ENCODE measurements at places on chromosomes 12 and 14.

- no peak for DNase-seq
These were observed 30.8 kb upstream of the ABCC9 start for GRCh38 chr12:21972055-21972454.

- DNase-seq: no peak
These were observed 13.1 kb downstream of the KRT85 start for GRCh38 chr12:52354200-52354599.

GRCh38 chr12:29710104-29710503, 73.6 kb downstream of the TMTC1 start:
- no peak for DNase-seq

DNA sequence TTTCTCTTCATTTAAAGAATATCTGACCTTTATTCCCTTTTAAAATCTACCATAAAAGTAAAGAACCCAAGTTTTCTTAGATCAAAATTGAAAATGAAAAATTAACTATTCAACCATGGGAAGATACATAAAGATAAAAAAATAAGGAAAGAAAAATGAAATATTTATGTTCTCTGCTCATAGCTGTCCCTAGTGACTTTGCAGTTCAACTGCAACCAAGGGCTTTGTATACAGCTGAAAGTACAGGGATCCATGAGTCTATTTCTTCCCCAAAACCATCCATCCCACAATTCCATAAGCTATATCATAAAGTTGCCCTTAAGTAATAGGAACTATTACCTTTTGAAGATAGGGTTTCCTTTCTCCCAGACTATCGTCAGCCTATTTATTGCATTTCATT, 113.1 kb downstream of the ITPR2 start:
- DNase-seq: no peak

DNA sequence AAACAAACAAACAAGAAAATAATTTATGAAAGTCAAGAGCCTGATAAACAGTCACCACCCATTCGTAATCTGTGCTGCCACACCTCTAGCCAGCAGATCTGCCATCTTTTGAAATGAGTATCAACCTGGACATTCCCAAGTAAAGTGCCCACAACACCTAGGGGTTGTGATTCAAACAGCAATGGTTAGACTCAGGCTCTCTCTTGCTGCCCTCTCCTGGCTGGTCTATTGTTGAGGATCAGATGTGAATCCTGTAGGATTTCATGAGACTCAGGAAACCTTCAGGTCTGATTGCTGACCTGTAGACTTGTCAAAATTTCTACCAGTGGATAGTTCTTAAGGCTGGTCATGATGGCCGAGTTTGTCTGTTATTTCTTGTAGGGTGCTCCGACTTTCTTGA, 26.8 kb downstream of the DGLUCY start:
- DNase-seq: no peak

DNA sequence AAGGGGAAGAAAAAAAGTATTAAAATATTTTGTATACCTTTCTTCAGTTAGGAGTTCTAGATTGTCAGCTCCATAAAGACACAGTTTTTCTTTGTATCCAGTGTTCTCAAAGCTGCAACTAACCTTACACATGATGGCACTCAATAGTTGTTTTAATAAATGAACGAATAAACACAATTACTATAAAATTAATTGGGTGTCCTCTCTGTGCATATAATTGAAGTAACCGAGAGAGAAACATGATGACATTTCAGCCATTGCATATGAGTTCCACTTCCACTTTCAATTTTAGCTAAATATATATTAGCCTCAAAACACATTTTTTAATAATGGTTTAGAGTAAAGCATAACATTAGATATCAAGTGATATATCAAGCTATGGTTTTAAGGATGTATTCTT, 671.2 kb downstream of the LRFN5 start:
- no peak for DNase-seq

- DNase-seq: peak; percentile 58
These were observed 76.3 kb upstream of the FUT8 start for GRCh38 chr14:65336191-65336591.

GRCh38 chr14:102279282-102279681, 25.7 kb downstream of the MOK start:
- no peak for DNase-seq

DNA sequence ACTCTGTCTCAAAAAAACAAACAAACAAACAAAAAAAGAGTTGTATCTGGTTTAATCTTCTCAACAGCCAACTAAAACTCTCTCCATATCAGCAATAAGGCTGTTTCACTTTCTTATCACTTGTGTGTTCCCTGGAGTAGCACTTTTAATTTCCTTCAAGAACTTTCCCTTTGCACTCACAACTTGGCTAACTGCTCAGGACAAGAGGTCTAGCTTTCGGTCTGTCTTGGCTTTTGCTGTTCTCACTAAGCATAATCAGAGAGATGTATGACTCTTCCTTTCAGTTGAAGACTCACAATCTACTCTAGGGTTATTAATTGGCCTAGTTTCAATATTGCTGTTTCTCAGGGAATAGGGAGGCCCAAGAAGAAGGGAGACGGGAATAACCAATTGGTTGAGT, 12.3 kb downstream of the NEMP1 start:
- no peak for DNase-seq

- no peak for DNase-seq
These were observed 117.7 kb downstream of the RFLNA start for GRCh38 chr12:124412646-124413015.

DNA sequence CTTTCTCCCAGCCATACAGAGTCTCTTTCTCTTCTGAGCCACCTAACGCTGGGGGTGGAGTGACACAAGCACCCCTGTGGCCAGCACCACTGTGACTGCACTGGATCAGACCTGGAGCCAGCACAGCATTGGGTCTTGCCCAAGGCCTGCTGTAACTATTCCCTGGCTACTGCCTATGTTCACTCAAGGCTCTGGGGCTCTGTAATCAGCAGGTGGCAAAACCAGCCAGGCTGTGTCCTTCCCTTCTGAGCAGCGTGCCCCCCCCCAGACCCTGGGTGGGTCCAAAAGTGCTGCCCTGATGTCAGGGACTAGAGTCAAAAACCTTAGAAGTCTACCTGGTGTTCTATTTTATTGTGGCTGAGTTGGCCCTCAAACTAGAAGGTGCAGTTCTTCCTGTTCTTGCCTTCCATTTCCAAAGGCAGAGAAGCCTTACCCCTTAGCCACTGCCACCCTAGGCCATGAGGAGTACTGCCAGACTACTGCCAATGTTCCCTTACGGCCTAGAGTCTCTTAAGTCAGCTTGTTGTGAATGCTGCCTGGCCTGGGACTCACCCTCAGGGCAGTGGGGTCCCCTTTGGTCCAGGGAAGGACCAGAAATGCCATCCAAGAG, 49.9 kb downstream of the PELI2 start:
- no peak for DNase-seq

DNA sequence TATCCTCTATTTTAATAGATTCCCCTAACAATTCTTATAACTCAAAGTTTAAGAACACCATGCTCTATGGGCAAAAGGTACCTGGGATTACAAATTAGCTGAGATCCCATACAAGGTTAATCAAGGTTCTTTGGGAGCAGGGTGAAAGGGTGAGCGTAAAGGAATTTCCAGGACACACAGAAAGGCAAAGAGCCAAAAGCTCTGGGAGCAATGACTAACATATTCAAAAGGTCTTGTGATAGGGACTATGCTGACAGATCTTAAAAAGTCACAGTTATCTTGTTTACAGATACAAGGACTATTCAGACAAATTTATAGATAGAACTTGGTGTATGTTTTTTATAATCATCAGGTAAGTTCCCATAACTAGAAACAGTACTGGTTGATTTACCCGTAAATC, 19.5 kb upstream of the PPFIBP1 start:
- DNase-seq: no peak

GRCh38 chr12:30243426-30243825, 452.2 kb downstream of the IPO8 start:
- DNase-seq: no peak

- DNase-seq: no peak
These were observed 273.9 kb downstream of the TRHDE start for GRCh38 chr12:72546106-72546505.

GRCh38 chr12:15152868-15153267, 68.3 kb downstream of the RERG start:
- DNase-seq: no peak

GRCh38 chr14:102501751-102502315, 7.7 kb downstream of the ANKRD9 start:
- no peak for DNase-seq

DNA sequence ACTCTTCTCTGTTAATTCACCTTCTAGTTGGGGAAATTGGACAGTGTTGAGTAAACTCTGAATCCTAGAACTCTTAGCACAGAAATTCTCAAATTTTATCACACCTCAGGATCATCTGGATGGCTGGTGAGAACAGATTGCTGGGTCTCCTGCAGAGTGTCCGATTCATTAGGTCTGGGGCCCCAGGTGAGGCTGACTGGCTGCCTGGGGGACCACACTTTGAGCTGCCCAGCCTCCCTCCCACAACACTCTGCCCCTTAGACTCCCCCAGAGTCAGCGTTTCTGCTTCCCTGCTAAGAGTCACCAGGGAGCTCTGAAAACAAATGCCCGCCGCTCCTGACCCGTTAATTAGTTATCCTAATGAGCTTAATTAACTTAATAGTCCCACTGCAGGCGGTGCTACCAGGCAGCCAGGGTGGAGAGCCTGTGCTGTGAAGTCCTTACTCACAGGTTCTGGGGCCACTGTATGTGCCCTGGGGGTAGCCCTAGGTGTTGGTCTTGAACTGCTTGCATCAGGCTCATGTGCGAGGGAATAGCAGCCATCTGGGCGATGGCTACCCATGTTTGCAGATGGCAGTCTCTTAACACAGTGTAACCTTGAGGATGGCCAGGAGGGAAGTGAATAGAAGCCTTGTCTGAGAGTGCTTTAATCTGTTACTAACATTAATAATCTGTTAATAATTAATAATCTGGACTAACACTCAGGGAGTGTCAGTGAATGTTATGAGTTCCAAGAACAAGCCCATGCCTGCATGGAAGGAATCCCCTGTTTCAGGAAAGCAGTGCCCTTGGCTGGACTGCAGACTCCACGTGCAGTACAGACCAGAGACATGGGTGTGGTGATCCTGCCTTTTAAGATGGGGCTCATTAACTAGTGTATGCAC, 35.6 kb downstream of the AACS start:
- no peak for DNase-seq

DNA sequence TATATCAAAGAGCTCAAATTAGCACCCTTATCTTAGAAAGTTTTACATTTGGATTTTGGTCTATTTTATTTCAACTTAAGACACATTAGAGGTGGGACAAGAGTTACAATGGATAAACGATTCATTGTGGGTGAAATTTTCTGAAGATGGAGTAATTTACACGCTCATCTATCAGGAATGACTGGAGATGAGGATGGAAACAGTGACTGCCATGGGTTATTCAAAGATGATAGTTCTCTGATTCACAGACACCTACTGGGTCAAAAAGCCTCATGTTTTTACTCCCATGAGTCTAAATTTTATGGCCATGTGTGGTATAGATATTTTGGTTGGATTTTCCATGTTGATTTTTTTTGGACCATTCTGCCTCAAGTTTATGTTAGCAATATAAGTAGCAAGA, 22.1 kb downstream of the SAMD4A start:
- DNase-seq: no peak
